GM13977 (cell line): ENCODE measurements at places on chromosomes 11 and 22.

GRCh38 chr11:86518211-86518610, 143.5 kb downstream of the CCDC81 start:
- no peak for DNase-seq

DNA sequence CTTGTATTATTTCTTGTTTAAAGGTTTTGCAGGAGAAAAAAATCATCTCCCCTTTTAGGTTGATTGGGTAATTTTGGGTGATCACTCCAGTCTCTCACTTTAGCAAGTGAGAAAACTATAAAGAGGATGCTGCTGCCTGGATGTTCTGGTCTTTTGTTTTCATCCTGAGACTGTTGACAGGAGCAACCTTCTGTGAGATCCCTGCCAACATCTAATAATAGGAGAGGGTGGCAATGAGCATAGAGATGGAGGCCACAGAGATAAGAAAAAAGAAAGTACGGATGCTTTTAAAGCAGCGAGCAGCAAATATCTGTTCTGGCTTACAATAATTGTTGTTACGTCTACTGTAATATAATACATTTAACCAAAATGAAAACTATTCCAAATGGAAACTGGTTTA, 293.6 kb upstream of the MTNR1B start:
- no peak for DNase-seq

GRCh38 chr11:6635082-6635932, 16.1 kb upstream of the TPP1 start:
- DNase-seq: no peak

DNA sequence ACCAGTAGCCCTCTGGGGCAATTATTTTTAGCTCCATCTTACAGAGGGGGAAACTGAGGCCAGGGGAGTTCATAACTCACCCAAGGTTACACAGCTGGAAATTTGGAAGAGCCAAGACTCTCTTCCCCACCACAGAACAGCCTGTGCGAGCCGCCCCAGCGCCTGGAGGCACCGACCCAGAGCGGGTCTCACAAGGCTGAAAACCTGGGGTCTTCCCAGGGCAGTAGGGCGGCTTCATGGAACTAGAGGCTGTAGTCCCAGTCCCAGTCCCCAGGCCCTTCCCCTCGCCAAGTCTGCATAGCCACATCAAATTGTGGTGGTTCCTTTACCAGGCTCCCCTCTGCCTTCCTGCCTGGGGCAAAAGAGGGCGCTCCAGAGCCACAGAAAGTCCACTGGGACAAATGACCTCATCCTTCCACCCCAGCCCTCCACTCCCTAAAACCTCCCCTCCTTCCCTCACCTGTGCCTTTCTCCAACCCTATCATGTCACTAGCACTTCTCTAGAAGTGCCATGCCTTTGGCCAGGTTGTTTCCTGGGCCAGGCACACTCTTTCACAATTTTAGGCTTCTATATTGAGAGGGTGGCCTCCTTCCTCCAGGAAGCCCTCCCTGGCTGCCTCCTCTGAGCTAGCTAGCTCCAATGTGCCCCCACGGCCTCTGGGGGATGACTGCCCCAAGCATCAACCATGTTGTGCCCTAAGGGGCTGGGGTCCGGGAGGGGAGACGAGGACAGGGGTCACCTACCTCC, 15.2 kb upstream of the CDC42EP1 start:
- peak; percentile 70 for DNase-seq

- no peak for DNase-seq
These were observed 76.8 kb upstream of the BIRC3 start for GRCh38 chr11:102240502-102240901.

DNA sequence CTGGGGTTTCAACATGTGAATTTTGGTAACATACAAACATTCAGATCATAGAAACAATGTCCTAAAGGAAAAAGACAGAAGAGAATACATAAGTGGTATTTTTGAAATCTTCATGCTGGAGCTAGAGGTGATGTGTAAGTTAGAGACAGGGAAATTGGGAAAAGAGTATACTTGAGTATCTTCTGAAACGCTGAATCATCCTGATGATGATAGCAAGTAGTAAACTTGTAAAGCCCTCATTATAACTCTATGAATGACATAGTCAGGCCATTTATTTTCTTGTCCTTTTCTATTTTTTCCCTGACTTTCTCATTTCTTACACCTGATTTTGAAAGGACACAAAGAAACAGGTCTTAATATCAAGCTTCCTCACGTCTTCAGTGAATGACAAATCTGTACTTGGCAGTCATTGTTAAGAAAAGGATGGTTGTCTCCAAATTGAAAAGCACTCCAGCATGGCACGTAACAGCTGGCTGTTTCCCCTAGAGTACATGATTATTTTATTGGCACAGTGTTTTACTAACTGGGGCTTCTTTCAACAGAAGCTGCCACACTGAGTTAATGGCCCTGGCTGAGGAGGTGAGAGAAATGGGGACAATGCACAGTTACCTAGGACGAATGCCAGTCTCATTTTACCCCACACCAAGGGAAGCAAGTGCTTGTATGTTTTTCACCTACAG, 140.7 kb upstream of the CTSC start:
- DNase-seq: no peak

- DNase-seq: no peak
These were observed 96.1 kb downstream of the SYT9 start for GRCh38 chr11:7347611-7348431.

DNA sequence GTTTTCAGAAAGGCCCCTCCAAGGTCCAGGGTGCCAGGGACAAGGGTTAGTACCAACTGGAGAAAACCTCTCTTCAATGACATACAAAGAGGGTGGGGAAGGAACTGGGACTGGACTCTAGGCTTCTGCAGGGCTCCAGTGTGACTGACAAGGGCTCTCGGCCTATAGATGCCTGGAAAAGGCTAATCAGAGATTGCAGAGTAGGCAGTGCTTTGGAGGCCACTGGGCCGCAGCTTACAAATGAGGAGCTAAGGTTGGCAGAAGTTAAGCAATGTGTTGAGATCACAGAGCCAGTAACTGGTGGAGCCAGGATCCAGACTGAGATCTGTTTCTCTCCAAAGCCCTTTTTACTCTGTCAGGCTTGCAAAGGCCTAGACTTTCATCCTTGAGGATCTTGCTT, 7.4 kb upstream of the DGKZ start:
- DNase-seq: no peak

DNA sequence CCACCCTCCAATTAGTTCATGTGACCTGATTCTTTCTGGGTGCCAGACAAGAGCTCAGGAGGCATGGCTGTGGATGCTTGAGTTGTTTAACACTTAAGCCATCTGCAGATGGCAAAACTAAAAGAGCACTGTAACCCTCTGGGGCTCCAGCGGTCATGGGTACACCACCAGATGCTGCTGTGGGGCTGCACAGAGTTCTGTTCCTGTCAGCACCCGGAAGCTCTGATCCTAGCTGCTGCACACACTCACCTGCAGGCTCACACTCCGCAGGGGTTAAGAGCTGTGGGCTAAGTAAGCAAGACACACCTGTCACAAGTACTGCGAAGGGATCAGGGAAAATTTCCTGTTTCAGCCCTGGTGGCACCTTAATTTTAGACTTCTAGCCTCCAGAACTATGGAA, 307.8 kb downstream of the C11orf87 start:
- no peak for DNase-seq
